Endodermal cell (in vitro differentiated cells): ENCODE measurements at places on chromosomes 2 and 18.
A peak's percentile ranks its signal among the peaks of the same experiment; 100 is the strongest.

GRCh38 chr2:34492561-34493455, 893.7 kb upstream of the FAM98A start:
- DNase-seq: no peak

DNA sequence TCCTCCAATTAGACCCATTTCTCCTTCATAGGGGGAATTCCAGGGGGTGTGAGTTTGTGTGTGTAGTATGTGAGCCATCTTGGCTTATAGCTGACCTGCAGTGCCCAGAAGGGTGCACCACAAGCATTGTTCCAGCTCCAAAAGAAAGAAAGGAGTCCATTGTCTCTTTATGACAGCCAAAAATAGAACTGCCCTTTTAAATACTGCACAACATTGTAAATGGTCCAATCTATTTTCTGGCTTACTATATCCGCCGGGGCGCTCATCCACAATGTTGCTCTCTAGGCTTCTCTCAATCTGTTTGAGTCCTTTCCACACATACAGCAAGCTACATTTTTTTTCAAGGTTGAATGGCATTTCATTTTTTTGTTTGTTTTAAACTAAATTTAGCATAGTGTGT, 517.5 kb downstream of the STK39 start:
- no peak for DNase-seq

DNA sequence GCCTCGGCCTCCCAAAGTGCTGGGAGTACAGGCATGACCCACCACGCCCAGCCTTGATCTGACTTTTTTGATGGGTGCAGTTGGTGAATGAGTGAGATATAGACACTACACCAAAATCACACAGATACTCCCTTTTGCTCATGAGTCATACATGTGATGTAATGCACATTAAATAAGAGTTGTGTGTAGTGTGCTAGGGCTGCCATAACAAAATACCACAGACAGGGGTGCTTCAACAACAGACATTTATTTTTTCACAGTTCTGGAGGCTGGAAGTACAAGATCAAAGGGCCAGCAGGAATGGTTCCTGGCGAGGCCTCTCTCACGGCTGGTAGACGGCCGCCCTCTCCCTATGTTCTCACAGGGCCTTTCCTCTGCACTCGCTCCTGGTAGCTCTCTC, 46.6 kb downstream of the GBX2 start:
- DNase-seq: no peak

DNA sequence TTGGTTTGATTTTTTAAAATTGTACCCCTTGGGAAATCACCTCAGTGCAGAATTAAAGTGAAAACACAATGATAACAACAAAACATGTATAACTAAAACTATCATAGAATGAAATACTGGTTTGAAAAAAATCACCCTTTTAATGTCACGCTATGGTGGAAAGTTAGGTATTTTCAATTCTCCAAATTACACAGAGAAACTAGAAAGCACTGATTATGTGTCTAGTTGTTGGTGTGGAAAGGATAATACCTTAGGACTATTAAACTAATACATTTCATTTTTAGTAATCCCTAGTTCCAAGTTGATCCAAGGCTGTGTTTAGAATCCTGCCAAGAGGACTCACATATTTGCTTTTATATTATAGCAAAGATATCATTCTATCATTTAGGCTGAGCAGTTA, 71.2 kb downstream of the NUP35 start:
- DNase-seq: no peak

DNA sequence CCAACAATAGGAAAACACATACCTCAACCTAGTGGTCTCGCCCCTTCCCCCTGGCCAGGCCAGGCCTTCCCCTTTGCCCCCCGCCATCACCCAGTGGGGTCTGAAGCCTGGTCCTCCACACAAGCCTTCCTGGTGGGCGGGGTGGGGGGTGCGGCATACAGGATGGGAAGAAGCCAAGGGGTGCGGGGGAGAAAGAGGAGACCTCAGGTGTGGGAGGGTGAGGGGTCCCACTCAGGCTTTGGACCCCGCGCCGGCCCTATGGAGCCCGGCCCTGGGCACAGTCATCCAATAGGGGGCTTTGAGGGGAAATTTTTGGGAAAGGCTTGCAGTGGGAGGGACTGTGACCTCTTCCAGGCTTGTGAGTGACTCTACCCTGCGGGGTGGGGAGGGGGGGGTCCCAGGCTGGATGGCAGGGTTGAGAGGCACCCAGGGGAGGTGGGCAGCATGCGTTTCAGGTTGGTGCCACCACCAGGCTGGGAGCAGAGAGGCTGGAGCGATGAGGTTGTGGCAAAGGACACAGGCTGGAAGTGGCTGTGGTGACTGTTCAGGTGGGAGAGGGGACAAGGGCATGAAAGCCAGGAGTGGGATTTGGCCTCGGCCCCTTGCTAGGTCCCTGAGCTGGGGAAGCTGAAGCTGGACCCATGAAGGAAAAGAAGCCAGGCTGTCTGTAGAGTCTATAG, 1.3 kb downstream of the SLC66A3 start:
- DNase-seq: no peak

GRCh38 chr2:212592695-212593094, 54.1 kb upstream of the ERBB4 start:
- no peak for DNase-seq

DNA sequence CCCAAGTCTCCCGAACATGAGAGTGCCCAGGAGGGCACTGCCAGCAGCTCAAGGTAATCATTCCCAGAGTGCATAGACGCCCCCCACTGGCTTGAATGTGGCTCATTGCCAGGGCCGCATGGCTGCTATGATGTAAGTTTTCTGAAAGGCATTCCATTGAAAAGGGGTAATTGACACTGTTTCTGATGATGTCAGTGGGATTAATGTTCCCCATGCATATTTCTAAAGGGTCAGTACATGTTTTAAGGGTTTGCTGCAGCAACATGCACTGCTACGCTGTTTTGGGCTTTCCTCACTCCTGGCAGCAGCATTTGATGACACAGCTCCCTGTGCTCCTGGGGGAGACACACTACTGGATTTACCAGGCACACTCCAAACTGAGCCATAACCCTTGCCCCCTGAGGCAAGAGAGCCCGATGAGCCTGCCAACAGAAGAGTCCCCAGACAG, 36.7 kb downstream of the KIAA2012 start:
- peak; percentile 74 for DNase-seq

- DNase-seq: no peak
Measured at GRCh38 chr2:86613515-86613914, 10.2 kb downstream of the RNF103 start.

- no peak for DNase-seq
Measured at GRCh38 chr2:151486053-151486452, 76.4 kb downstream of the RIF1 start.

GRCh38 chr2:163369111-163369510, 366.7 kb downstream of the FIGN start:
- no peak for DNase-seq

DNA sequence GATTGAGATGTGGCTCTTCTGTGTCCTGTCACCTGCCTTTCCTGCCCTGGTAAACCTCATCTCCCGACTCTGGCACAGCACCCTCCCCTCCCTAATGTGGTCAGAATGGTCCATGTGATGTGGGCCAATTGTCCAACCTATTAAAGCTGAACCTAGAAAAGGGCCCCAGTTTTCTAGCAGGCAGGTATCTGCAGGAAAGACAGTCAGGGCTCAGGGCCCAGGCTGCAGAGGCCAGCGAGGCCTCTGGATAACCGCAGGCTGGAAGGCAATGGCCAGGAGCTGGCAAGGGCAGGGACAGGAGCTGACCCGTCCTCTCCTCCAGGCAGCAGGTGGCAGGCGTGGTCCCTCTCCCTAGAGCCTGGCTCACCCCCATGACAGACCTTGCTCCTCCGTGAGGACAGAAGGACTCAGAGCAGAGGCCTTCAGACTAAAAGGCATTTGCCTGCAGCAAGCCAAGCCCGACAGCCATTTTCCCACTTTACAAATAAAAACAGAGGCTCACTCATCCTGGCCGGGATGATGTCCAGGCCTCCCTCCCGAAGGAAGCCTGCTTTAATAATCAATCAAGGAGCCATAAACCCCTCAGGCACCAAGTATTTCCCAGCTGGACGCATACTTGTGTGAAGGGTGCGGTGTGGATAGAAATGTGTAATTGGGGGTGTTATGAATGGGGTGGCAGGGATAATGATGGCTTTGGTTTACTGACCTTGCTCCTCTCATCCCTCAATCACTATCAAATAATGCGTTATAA, 107.1 kb downstream of the TWIST2 start:
- no peak for DNase-seq

GRCh38 chr18:56373601-56374000, 264.8 kb downstream of the TXNL1 start:
- no peak for DNase-seq

- DNase-seq: no peak
Measured at GRCh38 chr2:172283476-172283875, 143.9 kb upstream of the ITGA6 start.

GRCh38 chr2:143513081-143513480, 383.9 kb downstream of the ARHGAP15 start:
- peak; percentile 74 for DNase-seq

- DNase-seq: no peak
Measured at GRCh38 chr2:174663550-174663949, 65.9 kb upstream of the WIPF1 start.

- peak; percentile 57 for DNase-seq
Measured at GRCh38 chr2:64189167-64189566, 44.9 kb upstream of the PELI1 start.

DNA sequence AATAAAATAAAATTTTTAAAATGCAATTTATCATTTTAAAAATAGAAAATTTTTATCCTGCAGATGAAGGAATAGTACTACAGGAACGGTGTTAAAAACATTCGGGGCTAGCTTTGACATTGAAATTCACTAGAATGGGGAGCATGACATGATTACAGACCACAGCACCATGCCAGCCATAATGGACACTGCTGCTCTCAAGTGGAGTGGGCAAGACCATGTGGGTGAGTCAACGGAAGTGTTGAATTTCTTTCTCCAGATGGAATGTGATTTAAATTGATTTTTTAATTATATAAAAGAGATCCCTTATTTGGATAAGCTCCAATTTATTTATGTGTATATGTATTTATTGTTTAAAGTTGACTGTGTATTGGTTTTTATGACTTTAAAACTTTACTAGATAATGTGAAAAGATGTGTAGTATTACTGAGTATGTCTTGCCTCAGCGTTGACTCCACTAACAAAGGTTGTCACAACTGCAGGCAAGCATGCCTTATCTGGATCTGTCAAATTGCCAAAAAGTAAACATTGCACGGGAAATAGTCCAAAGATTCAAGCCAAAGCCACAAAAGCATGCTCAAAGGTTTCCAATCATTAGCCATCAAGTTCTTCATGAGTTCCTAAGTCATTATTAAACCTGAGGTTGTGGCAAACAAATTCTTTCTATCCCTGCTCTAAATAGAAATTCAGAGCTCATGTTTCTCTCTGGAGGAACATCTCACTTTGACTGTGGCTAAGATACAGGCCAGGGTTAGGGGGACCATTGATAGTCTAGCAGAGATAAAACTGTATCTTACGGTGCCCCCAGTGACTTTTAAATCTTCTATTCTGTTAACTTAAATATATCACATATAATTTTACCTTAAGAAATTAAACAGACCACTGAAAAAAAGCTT, 536.9 kb downstream of the TMX3 start:
- no peak for DNase-seq

- DNase-seq: no peak
Measured at GRCh38 chr2:99495115-99495860, 5.5 kb upstream of the REV1 start.

DNA sequence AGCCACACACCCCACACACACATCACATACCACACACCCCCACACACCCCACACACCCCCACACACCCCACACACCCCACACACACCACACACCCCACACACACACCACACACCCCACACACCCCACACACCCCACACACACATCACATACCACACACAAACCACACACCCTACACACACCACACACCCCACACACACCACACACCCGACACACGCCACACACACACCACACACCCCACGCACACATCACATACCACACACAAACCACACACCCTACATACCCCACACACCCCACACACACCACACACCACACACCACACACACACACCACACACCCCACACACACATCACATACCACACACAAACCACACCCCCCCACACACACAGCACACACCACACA, 22.4 kb downstream of the TWIST2 start:
- peak; percentile 10 for DNase-seq

DNA sequence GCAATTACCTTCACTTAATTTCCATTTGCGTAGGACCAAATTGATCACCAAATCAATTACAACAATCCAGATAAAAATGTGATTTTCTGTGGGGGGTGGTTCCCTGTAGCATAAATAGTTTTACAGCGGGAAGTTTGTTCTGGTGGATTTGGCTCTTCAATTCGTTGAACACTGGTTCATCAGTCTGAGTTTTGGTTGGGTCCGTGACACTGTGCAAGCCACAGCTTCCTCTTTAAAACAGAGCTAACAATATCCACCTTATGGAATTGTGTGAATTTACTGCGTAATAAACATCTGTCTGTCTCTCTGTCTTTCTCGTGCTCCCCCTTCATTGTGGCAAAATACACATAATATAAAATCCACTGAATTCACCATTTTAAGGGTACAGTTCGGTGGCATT, 310.8 kb downstream of the TGIF1 start:
- DNase-seq: no peak

DNA sequence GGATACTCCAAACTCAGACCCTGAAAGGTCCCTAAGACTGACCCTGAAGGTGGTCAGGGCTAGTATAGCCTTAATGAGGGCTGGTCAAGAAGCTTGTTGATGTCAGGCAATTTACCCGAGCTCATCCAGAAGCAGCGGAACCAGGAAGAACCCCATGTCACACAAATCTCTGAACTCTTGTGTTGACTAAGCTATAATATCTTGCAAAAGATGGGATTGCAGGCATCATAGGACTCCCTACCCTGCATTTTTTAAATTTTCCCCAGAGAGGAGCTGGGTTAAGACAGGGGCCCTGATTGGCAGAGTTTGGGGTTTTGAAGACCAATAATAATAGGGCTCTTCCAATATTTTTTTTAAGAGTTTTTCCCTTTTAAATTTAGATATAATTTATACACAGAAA, 2.0 kb upstream of the PLEKHB2 start:
- DNase-seq: no peak

GRCh38 chr18:46067438-46068007, 4.5 kb downstream of the PSTPIP2 start:
- DNase-seq: no peak

DNA sequence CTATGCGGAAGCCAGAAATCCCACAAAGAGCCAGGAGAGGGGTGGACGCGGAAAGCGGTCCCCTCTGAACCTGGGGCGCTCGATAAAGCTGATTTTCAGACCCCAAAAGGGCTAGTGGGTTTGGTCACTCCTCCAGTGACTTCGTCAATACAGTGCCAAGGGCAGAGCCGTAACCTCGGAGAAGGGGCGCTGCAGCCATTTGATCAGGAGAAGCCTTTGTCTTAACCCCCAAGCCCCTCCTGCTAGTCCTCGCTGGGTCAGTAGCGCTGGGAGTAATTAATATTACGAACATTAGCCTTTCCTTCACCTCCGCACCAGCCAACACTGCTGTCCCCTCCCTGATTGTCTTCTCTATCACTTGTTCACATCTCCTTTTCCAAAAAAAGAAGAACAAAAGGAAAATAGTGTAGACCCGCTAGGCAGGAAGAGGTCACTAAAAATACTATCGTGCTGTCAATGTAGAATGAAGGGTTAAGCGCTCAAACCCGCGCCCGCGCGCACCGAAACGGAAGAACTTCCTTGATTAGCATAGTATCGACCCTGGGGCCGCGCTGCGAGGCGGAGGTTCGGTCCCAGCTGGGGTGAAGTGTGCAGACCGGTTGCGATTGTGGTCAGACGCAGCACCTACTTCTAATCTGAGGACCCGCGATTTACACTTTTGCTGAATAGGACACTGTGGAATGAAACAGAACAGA, 63.2 kb upstream of the MAPRE2 start:
- DNase-seq: peak; percentile 82

- DNase-seq: no peak
Measured at GRCh38 chr2:84962917-84963316, 8.0 kb upstream of the KCMF1 start.

- no peak for DNase-seq
Measured at GRCh38 chr18:9599328-9599727, 15.0 kb downstream of the PPP4R1 start.
